ENCODE measurements at places on chromosomes 2 and 18.

DNA sequence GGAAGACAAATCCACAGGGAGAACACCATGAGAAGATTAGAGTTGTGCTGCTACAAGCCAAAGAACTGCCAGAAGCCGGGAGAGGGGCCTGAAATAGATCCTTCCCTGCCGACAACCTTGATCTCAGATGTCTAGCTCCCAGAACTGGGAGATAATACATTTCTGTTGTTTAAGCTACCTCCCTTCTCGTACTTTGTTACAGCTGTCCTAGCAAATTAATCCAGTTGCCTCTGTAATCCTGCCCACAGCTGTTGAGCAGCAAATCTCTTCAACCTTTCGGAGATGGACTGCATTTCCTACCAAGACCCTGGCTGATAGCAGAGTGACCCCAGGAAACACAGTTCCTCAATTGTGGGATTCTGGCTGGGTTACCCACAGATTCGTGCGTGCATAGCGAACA lies 2.6 kb upstream of the TBC1D8 start:
- no peak for DNase-seq

GRCh38 chr2:9560628-9561027 lies 5.0 kb upstream of the ADAM17 start:
- no peak for DNase-seq

GRCh38 chr2:59083075-59083828 lies 842.1 kb upstream of the FANCL start:
- DNase-seq: no peak

- peak; percentile 80 for DNase-seq
Measured at GRCh38 chr2:224160917-224161316, 121.8 kb upstream of the SERPINE2 start.

Measured in aorta (tissue), 5 donors.